NCI-H510A treated with DMSO at 0.1 percent for 48 hours (cell line): ENCODE measurements at places on chromosomes 3 and 15.

GRCh38 chr15:29832709-29833108 is 10.4 kb upstream of the TJP1 start:
- DNase-seq, result no peak

- no peak for DNase-seq
These were observed 79.7 kb downstream of the FBN1 start for GRCh38 chr15:48565560-48566482.

DNA sequence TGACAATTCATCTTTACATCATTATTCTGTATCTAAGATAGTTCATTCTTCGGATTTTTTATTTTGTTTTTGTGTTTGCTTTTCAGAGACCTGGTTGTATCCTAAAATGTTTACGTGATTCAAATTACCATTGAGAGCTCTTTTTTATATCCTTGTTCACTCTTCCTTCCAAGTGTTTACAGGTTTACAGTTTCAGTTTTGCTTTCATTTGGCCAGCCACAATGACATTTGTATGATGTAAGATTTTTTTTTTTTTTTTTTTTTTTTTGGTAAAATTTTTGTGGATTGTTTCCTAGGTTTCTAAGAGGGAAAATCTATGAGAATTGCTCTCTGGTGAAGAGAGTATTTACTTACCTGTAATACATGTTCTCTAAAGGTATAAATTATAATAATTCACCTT is 55.0 kb downstream of the SETD5 start:
- no peak for DNase-seq

- DNase-seq, result no peak
These were observed 55.4 kb downstream of the SETD2 start for GRCh38 chr3:47108546-47108945.

GRCh38 chr3:171838218-171838720 is 4.9 kb upstream of the TMEM212 start:
- DNase-seq, result no peak

DNA sequence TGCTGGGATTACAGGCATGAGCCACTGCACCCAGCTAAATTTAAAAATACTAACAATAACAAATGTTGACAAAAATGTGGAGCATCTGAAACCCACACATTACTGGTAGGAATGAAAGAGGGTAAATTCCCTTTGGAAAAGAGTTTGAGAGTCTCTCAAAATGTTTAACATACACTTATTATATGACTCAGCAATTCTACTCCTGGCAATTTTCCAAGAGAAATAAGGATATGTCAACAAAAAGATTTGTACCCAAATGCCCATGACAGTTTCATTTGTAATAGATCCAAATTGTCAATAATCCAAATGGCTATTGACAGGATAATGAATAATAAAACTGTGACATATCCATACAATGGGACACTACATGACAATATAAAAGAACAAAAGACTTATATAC is 9.0 kb downstream of the HCLS1 start:
- DNase-seq, result peak; percentile 44

DNA sequence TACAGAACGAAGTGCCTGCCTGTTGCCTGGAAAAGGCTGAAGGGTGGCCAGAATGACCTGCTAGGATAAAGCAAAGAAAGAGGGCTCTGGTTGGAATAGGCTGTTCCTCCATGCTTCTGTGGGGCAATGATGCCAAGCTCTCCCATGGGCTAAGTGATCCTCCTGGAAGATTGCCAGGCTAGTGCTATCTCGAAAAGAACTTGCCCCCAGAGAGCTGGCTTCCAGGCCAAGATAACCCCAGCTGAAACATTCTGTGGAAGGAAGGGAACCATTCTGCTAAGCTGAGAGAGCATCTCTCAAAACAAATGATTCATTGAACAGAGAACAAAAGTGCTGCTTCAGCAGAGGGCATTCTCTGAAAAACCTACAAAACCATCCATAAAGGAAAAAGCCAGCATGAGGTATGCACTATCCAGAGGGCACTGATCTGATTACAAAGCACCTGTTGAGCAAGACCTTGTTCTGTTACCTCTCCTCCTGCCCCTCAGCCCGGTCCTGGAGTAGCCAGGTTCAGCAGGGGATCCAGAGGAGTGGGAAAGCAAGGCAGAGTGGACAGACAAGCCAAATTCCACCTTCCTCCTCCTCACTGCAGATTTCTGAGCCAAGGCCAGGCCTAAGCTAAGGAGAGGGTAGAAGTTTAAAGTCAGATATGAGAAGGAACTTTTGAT is 31.9 kb upstream of the SPRED1 start:
- no peak for DNase-seq

DNA sequence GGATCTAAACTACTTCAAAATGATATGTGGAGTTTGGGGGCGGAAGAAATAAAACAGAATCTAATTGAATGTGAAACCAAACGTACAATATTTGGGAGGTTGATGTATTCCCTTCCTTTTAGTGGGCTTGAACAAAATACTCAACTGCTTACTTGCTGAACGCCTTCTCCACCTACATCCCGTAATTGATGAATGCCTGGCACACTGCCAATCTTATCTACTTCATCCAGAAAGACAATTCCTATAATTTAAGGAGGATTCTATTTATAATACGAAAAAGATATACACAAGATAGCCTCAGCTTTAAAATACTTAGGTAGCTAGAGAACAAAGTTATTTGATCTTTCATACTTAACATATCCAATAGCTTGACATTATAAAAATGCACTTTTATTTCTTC is 23.1 kb upstream of the PDCD7 start:
- DNase-seq, result no peak

GRCh38 chr3:71109241-71109976 is 474.1 kb downstream of the FOXP1 start:
- no peak for DNase-seq

DNA sequence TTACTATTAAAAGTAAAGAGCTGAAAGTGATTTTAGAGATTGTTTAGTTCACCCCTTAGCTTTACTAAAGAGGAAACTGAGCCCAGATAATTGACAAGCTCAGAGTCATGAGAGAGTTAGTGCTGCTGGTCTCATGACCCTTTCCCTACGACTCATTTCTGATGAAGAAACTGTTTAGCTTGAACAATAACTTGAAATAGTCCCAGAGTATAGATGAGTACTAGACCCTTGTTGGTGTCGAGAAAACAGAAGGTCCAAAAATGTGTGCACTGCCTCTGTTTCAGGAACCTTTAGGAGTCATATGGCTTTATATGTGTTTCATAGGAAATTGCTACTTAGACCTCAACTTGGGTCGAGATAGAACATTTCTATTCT is 58.2 kb downstream of the IL16 start:
- DNase-seq, result no peak

- no peak for DNase-seq
These were observed 33.9 kb upstream of the MRPS22 start for GRCh38 chr3:139309880-139310279.

- DNase-seq, result no peak
These were observed 75.4 kb downstream of the CMTM8 start for GRCh38 chr3:32313723-32314473.

GRCh38 chr3:131850223-131850622 is 184.6 kb downstream of the CPNE4 start:
- no peak for DNase-seq

- no peak for DNase-seq
These were observed 35.2 kb upstream of the SLC24A5 start for GRCh38 chr15:48085591-48085930.

GRCh38 chr3:172106989-172107388 is 67.6 kb downstream of the FNDC3B start:
- no peak for DNase-seq

DNA sequence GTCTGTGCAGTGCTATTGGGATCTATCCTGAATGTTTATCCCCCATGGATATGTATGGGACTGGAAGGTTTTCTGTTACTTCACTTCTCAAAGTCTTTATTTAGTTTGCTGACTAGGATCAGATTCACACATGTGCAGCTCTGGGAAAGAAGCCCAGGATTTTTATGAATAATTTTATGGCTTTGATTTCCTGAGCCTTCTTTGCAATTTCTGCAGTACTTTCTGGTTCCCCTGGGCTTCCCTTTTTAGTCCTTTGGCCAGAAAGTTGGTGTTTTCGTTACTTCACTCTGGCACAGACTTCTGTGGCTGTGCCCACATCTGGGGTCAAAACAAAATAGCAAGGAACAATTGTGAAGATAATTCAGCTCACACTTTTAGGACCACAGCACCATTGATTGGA is 721.0 kb downstream of the OTOL1 start:
- DNase-seq, result no peak
